CD14-positive monocyte (primary cell): ENCODE measurements at places on chromosomes 7 and 10.
A peak's percentile ranks its signal among the peaks of the same experiment; 100 is the strongest.

DNA sequence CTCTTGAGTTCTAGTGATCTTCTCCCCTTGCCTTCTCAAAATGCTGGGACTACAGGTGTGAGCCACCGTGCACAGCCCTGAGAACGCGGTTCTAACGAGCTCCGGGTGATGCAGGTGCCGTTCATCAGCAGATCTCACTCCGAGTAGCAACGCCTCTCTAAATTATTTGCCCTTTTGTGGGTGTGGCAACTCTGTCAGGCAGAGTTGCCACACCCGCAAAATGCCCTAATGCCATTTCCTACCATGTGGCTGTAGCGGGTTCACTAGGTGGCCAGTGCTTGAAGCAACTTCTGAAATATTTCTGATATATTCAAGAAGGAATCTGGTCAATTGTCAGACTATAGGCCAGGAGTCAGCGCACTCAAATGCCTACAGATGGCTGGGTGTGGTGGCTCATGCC is 62.9 kb upstream of the NMT2 start:
- no peak overlapping the region for H3K27ac ChIP-seq
- no peak for DNase-seq
- H3K36me3 ChIP-seq: no peaks in the 10 kb centered on the region

- no peak overlapping the region for H3K4me3 ChIP-seq
- H3K4me1 ChIP-seq: peaks cover 16% of the 10 kb centered on the region
- no peaks in the 10 kb centered on the region for H3K27me3 ChIP-seq
- no peak for DNase-seq
- no peak overlapping the region for H3K27ac ChIP-seq
These were observed 40.3 kb upstream of the TNPO3 start for GRCh38 chr7:129095258-129095657.

GRCh38 chr7:107846324-107846723 is 43.3 kb upstream of the SLC26A3 start:
- no peak for DNase-seq
- no peaks in the 10 kb centered on the region for H3K27me3 ChIP-seq
- H3K4me3 ChIP-seq: no peak overlapping the region
- H3K36me3 ChIP-seq: no peaks in the 10 kb centered on the region

- peaks cover 39% of the 10 kb centered on the region for H3K4me1 ChIP-seq
- H3K27me3 ChIP-seq: peaks cover 23% of the 10 kb centered on the region
- no peak for DNase-seq
- no peaks in the 10 kb centered on the region for H3K36me3 ChIP-seq
- no peak overlapping the region for H3K4me3 ChIP-seq
- H3K27ac ChIP-seq: no peak overlapping the region
These were observed 1.9 kb upstream of the SFRP4 start for GRCh38 chr7:37918526-37918925.

DNA sequence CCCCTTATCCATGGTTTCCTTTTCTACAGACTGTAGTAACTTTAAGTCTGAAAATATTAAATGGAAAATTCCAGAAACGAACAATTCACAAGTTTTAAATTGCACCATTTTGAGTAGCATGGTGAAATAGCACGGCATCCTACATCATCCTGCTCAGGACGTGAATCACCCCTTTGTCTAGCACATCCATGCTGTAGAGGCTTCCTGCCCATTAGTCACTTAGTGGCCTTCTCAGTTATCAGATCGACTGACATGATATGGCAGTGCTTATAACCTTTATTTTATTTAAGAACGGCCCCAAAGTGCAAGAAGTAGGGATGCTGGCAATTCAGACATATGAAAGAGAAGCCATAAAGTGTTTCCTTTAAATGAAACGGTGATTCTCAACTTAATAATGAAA is 82.7 kb downstream of the CPXM2 start:
- no peak overlapping the region for H3K27ac ChIP-seq
- DNase-seq: no peak
- no peaks in the 10 kb centered on the region for H3K4me1 ChIP-seq
- no peaks in the 10 kb centered on the region for H3K36me3 ChIP-seq
- peaks cover 4% of the 10 kb centered on the region for H3K27me3 ChIP-seq

DNA sequence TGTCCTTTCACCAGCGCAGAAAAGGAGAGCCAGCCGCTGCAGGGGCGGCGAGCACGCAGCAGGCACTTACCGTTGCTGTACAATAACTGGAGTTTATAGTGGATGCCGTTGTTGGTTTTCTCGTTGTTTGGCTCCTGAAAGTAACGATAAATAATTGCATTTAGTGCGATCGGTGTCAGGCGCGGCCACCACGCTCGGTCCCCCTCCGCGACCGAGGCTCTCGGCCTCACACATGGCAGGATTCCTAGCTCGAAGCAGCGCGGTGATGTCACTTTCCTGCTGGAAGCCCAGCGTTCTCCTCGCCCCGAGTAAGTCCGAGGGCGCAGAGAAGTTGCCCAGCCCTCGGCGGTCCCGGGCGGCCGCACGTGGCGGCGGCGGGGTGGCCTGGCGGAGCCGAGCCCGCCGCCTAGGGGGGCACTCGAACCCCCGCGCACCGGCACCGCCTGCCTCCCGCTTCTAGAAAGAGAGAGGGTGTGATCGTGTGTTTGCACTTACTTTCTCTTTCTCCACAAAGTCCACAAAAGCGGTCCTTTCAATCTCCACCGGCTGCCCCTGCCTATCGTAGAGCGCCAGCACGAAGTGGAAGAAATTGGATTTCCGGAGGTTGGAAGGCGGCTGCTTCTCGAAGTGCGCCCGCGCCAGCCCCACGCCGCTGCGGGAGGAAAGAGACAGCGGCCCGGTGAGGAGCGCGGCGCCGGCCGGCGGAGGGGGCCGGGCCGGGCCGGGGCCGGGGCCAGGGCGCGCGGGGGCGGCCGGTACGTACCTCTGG is 1.0 kb downstream of the EBF3 start:
- H3K27ac ChIP-seq: no peak overlapping the region
- no peaks in the 10 kb centered on the region for H3K36me3 ChIP-seq
- DNase-seq: no peak

DNA sequence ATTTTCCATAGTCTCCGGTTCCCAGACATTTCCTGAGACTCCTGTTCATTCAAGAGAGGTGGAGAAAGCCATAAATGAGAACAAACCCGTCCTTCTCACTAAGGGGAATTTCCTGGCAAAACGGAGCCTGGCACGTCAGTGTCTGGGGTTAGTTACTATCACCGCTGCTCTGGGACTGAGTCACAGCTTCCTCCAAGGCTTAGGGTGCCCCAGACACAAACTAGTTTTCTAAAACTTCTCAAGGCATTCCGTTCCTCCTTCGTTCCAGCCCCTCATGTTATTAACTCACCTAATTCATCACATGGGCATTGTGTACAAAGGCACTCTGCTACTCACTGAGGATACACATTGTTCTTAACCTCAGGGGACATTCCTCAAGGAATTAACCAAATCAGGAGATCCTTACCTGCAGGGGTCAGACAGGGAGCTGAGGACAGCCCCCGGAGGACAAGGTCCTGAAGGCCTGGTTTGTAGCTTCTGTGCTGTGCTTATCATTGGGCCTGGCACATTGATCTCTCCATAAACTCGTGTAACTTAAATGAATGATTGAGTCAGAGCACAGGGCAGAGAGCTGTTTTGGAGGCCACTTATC is 103.0 kb upstream of the KLF6 start:
- DNase-seq: peak; percentile 96
- no peaks in the 10 kb centered on the region for H3K27me3 ChIP-seq

DNA sequence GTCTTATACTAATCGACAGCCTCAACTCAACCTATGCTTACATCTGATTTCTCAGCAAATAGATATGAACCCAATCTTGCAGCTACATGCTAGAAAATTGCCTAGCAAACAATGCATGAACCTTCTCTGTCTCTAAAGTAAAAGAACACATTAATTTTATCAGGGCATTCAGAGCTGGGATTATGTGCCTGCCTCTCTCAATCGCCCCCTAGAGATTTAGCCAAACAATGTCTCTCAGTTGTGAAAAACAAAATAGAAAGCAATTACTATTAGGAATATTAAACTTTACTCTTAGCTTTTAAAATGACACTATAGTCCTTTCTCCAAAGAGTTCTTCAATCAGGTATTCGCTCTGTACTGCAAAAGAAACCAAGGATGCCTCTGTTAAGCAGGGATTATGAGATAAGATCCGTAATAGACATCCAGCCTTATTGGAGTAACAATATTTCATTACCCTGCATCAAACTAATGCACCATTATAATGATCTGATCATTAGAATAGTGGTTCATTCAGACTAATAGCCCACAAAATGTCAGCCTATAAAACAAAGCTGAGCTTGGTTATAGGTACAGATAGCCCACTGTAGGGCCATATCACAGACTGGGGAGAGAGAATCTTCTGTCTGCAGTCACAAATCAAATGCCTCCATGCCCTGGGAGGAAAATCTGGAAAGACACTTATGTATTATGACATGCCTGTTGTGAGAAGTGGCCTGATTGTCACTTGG is 736.9 kb downstream of the PARD3 start:
- H3K4me3 ChIP-seq: no peak overlapping the region
- H3K27me3 ChIP-seq: no peaks in the 10 kb centered on the region
- H3K36me3 ChIP-seq: no peaks in the 10 kb centered on the region
- no peak for DNase-seq
- H3K27ac ChIP-seq: no peak overlapping the region

DNA sequence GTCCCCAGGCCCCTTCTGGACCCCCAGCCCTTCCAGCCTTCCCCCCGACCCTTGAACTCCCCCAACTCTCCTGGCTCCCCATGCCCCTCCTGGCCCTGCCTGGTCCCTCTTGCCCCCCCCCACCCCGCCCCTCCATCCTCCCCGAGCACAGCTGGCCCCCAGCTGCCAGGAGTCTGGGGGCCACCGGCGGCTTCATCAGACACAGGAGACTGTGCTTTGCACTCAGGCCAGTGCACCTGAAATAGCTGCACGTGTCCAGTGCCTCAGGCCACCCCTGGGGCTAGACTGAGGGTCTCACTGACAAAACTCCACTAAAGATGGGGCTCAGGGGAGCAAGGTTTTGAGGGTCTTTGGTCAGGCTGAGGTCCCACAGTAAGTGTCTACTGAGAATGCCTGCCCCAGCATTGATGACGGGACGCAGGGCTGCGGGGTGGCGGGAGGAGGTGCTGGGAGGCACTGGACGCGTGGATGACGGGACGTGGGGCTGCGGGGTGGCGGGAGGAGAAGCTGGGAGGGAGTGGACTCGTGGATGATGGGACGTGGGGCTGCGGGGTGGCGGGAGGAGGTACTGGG is 6.5 kb downstream of the FOXL3 start:
- H3K27ac ChIP-seq: no peak overlapping the region
- no peak for DNase-seq
- H3K4me3 ChIP-seq: no peak overlapping the region
- H3K36me3 ChIP-seq: no peaks in the 10 kb centered on the region
- H3K4me1 ChIP-seq: no peaks in the 10 kb centered on the region

- H3K27ac ChIP-seq: peak overlapping the region; percentile 70
- peak overlapping the region; percentile 69 for H3K4me3 ChIP-seq
- no peaks in the 10 kb centered on the region for H3K27me3 ChIP-seq
These were observed 69.4 kb downstream of the ARMH3 start for GRCh38 chr10:101986624-101986971.
